ENCODE measurements at places on chromosomes 13 and 19.

GRCh38 chr13:94480672-94481145 is 1.2 kb upstream of the DCT start:
- peak; percentile 46 for DNase-seq

- DNase-seq = no peak
Measured at GRCh38 chr13:106540613-106541012, 5.2 kb upstream of the EFNB2 start.

GRCh38 chr19:13840305-13841085 is 36.4 kb upstream of the NANOS3 start:
- DNase-seq = no peak

DNA sequence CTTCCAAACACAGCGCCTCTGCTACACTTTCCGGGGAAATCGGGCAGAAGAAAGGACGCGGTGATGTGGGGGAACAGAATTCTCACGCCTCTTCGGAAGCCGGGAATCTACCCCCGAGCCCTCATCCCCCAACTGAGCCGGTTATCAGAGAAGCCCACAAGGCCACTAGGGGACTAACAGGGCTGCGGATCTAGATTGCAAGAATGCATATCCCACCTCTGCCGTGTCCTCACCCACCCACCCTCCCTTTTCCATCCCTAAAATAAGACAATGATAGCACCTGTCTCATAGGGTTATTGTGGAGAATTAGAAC is 1.1 kb downstream of the IGFLR1 start:
- DNase-seq = no peak

GRCh38 chr19:41776700-41777099 is 19.7 kb upstream of the CEACAM3 start:
- DNase-seq = no peak

DNA sequence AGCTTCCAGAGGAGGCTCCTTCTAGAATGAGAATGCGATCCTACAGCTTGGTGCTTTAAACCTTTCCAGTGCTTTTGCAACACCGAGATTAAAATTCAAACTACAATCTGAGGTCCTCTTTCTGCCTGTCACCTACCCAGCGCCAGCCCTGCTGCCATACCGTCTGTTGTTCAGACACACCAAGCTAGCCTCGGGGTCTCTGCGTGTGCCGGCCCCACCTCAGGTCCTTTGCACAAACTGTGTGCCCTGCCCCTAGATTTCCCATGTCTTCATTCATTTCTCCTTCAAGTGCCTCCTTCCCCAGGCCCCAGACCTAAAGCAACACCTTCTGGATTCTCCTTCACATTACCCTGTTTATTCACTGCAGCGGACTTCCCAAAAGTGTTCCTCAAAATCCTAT is 11.1 kb downstream of the HSH2D start:
- no peak for DNase-seq

GRCh38 chr19:4503132-4503824 is 15.0 kb downstream of the PLIN4 start:
- DNase-seq = no peak

GRCh38 chr19:31089681-31090080 is 259.6 kb downstream of the TSHZ3 start:
- DNase-seq = no peak

DNA sequence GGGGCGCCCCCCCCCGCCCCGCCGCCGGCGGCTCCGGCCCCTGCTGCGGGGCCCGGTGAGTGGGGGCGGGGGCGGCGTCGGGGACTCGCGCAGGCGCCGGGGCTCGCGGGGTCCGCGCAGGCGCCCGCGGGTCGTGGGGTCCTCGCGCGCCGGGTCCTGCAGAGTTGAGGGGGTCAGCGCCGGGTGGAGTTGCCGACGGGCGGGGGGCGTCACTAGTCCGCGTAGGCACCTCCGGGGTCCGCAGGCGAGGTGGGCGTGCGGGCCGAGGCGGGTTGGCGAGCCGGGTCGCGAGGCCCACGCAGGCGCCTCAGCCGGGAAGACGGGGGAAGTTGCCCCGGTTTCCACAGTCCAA is 365 bp downstream of the PPP6R1 start:
- peak; percentile 14 for DNase-seq

DNA sequence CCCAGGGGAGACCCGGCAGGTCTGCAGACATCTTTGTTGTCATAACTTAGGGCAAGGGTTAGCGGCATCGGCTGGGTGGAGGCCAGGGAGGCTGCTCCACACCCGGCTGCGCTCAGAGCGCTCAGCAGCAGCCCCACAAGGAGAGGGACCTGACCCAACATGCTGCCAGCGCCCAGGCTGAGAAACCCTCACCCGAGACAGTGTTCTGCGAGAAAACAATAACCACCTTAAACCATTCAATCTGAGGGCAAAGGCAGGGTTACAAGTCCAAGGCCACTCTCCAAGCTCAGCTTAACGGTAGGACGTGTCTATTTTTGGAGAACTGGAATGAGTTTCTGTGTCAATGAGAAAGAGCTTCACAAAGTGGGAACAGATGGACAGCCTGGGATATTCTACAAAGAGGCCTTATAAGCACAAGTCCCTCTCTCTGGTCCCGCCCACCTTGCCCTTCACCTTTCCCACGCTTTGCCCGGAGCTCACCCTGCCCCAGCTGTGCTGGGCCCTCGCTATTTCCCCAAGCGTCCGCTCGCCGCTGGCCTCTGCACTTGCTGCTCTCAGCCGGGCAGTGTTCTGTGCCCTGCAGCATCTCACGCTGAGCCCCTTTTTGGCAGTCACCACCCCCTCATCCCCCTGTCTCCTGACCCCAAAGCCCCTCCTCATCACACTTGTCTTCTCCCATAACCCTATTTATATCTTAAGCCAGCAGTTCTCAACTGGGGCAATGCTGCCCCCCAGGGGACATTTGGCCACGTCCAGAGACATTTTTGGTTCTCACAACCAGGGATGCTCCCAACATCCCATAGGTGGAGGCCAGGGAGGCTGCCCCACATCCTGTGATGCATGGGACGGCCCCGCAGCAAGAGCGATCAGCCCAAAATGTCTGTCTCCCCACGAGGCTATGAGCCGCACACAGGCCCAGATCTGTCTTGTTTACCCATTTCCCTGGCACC is 17.6 kb downstream of the PPP1R12C start:
- DNase-seq = no peak

DNA sequence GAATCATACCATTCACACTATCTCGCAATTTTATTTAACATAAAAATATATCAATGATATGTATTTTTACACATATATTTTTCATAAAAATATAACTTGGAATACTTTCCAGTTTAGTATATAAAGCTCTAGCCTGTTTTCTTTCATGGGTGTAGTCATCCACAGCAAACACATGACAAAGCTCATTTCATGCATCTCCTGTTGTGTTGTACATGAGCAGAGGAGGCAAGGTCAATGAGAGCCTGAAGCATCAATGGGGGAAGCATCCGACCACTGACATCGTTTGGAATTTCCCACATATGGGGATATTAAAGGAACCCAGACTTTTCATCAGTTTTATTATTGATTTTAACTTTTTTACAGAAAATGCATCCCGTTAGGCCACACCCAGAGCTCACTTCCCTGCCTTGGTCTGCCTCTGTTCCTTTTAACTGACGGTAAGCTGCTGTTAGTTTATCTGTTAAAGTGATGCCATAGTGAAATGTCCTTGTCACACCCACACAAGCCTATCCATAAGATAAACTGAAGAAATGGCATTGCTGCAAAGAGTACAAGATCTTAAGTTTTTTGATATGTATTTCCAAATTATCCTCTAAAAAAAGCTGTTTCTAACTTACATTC is 44.0 kb downstream of the MIPEP start:
- DNase-seq = no peak

DNA sequence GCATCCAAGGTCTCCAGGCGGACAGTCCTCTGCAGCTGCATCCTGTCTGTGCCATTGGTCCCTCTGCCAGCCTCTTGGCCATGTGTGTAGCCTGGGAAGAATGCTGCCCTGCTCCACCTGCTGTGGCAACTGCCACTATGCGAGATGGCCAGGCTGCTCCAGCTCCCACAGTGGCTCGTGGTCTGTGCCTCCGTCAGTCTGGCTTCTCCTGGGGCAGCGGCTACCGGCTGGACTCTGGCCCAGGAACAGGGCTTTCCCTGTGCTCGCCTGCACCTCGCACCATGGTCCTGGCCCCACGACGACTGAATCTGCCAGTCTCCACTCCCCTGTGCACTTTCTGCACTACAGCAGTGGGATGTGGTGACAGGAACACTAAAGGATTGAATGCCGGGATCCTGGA is 26.7 kb upstream of the FFAR2 start:
- no peak for DNase-seq

- DNase-seq = peak; percentile 56
Measured at GRCh38 chr19:16496613-16496983, 404 bp downstream of the C19orf44 start.

GRCh38 chr13:24822640-24823039 is 58.7 kb downstream of the RNF17 start:
- DNase-seq = no peak

GRCh38 chr19:50922317-50922853 is 11.2 kb upstream of the KLK4 start:
- peak; percentile 25 for DNase-seq

DNA sequence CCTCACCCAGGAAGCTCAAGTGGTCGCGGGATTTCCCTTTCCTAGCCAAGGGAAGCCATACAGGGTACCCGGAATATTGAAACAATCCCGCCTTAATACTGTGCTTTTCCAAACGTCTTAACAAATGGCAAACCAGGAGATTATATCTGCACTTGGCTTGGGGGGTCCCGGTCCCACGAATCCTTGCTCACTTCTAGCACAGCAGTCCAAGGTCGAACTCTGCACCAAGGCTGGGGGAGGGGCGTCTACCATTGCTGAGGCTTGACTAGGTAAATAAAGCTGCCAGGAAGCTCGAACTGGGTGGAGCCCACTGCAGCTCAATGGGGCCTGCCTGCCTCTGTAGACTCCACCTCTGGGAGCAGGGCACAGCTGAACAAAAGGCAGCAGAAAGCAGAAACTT is 1644.8 kb downstream of the PCDH9 start:
- DNase-seq = no peak
